ENCODE measurements at places on chromosomes 11 and 22. TPM values are rescaled to one million over a fixed set of nuclear protein-coding genes. Genes with fewer than 3 reads are reported as not detected.

Gene POLA2
- total RNA-seq = 12.1 TPM

Gene PYGM
- total RNA-seq = 1.7 TPM

Gene TMPRSS4
- not detected for total RNA-seq

Gene PTPMT1
- 71.7 TPM for total RNA-seq

Gene FAM180B
- not detected for total RNA-seq

Gene HPX
- total RNA-seq = under 0.01 TPM

- DNase-seq = no peak
These were observed 108.0 kb downstream of the PARVA start for GRCh38 chr11:12485328-12485727.

DNA sequence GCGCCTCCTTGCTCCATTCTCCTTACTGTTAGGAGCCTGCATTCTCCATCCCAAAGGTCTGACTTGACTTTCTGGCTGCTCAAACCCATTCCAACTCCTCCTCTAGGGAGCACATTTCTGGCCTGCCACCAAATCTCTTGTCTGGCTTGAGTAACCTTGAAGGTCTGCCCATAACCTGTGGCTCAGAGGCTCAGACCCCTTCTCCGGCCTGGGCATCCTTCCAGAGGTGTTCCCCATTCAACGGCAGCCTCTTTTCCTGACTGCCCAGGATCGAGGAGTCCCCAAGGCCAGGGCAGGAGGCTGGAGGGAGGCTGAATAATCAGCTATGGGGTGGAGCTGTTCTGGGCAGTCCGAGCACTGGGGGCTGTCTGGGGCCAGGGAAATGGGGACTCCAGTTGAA, 2.2 kb downstream of the RAD9A start:
- DNase-seq = no peak

DNA sequence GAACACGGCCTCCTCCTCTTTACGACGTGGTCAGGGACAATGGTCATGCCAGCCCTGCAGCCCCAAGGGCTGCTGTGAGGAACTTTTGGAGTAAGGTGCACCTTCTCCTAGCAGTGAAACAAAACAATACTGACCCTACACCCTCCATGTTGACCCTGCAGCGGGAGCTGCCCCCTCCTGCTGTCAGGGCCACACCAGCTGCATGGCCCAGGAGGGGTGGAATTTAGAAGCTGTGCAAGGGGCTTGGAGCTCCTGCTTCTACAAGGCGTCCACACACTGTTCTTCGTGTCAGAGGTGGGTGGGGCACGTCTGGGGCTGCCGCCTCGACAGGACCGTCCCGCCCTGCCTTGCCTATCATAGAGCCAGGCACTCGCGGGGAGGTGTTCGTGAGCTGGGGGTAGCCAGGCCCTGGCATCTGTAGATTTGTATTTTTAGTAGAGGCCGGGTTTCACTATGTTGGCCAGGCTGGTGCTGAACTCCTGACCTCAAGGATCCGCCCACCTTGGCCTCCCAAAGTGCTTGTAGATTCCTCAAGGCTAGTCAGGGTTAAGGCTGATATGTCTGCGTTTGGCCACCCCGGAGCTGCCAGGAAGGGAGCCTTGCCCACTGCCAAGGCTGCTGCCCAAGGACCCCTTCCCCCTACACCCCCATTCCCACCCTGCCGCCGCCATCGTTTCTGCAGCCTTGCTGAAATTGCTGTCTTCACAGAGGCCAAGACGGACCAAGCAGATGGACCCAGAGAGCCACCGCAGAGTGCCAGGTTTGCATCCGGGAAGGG, 15.9 kb downstream of the INCENP start:
- no peak for DNase-seq

DNA sequence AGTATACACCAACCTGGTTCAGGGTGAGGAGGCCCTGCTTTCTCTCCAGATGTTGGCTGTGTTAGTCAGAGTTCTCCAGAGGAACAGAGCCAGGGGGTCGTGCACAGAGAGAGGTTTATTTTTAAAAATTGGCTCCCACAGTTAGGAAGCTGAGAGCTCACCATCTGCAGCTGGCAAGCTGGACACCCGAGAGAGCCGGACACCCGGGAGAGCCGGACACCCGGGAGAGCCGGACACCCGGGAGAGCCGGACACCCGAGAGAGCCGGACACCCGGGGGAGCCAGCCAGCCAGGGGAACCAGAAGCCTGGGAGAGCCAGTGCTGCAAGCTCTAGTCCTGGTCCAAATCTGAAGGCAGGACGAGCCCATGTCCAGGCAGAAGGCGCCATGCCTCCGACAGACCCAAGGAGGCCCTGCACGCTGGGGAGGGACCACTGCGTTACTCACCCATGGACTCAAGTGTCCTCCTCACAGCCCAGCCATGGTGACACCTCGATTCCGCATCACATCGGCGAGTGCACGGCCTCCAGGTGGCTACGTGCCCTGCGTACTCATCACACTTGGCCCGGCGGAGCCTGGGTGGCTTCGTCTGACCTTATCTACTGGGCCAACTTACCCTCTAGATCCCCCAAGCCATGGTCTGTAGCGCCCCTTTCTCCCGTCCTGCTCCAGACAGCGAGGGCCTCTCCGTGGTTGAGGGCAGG, 99.0 kb downstream of the BRD1 start:
- DNase-seq = no peak

GRCh38 chr22:22940961-22941605, 53.5 kb downstream of the IGLL5 start:
- DNase-seq = no peak

GRCh38 chr11:70378506-70379134, 19.7 kb upstream of the CTTN start:
- no peak for DNase-seq

GRCh38 chr22:39727541-39727940, 157.0 kb downstream of the CACNA1I start:
- DNase-seq = peak; percentile 17

GRCh38 chr11:67073908-67074307, 17.3 kb downstream of the RHOD start:
- no peak for DNase-seq
